ENCODE measurements at places on chromosomes 4 and X. TPM values are rescaled to one million over a fixed set of nuclear protein-coding genes. Genes with fewer than 3 reads are reported as not detected.
A peak's percentile ranks its signal among the peaks of the same experiment; 100 is the strongest.

The NFKB1 gene
- total RNA-seq: 16.8 TPM

The ADGRL3 gene
- 40.7 TPM for total RNA-seq

DNA sequence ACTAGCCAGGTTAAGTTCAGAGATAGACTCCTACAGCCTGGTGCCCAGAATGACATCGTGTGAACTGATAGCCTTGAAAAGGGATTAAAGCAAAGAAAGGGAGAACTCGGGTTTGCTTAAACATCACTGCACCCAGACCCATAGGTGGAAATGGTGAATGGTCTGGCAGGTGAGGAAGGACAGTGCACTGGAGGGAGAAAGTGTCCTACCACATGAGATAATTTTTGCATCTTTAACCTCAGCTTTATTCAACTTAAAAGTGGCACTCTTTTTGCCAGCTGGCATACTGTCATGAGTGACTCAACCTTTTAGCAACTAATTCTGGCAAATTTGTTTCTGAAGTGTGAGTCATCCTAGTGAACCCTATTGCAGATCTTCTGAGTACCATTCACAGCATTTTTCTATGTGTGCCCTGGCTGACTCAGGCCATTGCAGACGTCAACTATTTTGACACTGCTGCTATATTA is 53.0 kb upstream of the DAPP1 start:
- H3K27me3 ChIP-seq: no peaks in the 10 kb centered on the region
- no peak overlapping the region for H3K27ac ChIP-seq
- DNase-seq: peak; percentile 41
- H3K4me3 ChIP-seq: no peak overlapping the region
- peaks cover 3% of the 10 kb centered on the region for H3K4me1 ChIP-seq
- no peaks in the 10 kb centered on the region for H3K36me3 ChIP-seq

DNA sequence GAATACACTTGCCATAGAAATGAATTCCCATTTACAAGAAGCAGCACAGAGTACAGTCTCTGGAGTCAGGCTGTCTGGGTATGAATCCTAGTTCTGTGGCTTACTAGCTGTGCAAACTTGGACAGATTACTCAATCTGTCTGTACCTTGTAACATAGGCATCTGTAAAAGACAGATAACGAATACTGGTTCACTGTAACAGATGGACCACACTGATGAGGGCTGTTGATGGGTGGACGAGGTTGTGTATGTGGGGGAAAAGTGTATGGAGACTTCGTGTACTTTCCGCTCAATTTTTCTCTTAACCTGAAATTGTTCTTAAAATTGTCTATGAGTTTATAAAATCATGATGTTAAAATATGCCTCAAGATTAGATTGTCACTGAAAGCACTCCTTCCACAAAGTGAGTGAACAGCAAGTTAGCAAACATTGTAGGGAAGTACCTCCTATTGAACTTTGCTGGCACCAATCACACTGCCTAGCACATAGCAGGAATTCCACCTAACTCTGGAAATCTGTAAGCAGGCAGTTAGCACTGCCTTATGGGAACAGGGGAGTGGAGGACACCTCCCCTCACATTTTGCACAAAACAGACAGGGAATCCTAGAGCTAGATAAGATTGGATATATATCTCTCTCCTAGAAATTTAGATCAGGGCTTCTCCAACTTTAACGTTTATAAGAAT is 6.5 kb upstream of the EXOSC9 start:
- H3K4me1 ChIP-seq: no peaks in the 10 kb centered on the region
- H3K4me3 ChIP-seq: no peak overlapping the region
- no peak overlapping the region for H3K27ac ChIP-seq
- H3K27me3 ChIP-seq: peaks cover 2% of the 10 kb centered on the region

Measured in muscle of leg (tissue), 16 donors.